ENCODE measurements at places on chromosomes 16 and 17.
A peak's percentile ranks its signal among the peaks of the same experiment; 100 is the strongest.

DNA sequence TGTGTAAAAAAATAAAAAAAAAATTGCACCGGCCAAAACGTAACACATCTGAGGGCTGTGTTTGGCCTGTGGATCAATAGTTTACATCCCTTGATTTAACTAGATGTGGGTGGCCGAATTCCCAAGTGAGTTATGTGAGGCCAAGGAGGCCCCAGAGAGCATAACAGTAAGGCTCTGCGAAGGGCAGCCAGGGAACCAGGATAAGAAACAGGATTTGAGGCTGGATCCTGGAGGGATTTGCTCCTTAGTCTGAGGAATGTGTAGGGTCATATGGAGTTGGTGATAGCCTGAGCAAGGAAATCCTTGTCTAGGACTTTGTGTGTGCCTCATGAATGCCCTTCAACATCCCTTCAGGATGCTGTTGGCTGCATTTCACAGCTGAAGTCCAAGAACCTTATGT lies 2.0 kb downstream of the PHKG2 start:
- no peak for DNase-seq

GRCh38 chr16:67177743-67178699 lies 5.7 kb downstream of the MATCAP1 start:
- DNase-seq: no peak

GRCh38 chr16:88782454-88783390 lies 2.3 kb downstream of the PIEZO1 start:
- DNase-seq: peak; percentile 61

GRCh38 chr17:50949128-50949988 lies 83.2 kb upstream of the TOB1 start:
- no peak for DNase-seq

DNA sequence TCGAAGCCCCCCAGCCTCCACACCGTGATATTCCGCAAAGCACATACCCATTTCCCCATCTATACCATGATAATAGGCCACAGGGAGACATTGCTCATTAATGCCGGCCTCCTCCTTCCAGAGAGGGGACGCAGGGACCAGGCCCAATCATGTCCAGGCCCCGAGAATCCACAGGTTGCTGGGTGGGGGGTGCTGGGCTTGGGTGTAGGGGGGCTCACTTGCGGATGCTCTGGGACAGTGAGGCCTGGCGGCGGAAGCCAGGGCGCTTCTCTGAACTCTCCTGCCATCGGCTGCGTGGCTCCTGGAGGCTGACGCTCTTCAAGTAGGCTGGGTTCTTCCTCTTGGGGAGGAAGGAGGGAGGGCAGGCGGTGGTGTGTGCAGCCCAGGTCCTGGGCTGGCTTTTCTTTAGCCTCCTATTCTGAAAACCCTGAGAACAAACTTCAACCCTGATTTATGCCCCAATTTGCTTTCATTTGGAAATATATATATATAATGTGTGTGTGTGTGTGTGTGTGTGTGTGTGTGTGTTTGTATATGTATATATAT lies 12.2 kb downstream of the AANAT start:
- no peak for DNase-seq
